ENCODE measurements at places on chromosomes 5 and 9. TPM values are rescaled to one million over a fixed set of nuclear protein-coding genes. Genes with fewer than 3 reads are reported as not detected.

GRCh38 chr5:57386958-57387357 lies 95.7 kb downstream of the ACTBL2 start:
- H3K36me3 ChIP-seq: no peaks in the 10 kb centered on the region
- H3K27me3 ChIP-seq: no peaks in the 10 kb centered on the region
- no peak overlapping the region for H3K27ac ChIP-seq
- DNase-seq: no peak

- no peaks in the 10 kb centered on the region for H3K36me3 ChIP-seq
- H3K27me3 ChIP-seq: no peaks in the 10 kb centered on the region
- no peak overlapping the region for H3K27ac ChIP-seq
- DNase-seq: no peak
Observed at GRCh38 chr9:88242879-88243278, 104.6 kb upstream of the SPATA31C2 start.

DNA sequence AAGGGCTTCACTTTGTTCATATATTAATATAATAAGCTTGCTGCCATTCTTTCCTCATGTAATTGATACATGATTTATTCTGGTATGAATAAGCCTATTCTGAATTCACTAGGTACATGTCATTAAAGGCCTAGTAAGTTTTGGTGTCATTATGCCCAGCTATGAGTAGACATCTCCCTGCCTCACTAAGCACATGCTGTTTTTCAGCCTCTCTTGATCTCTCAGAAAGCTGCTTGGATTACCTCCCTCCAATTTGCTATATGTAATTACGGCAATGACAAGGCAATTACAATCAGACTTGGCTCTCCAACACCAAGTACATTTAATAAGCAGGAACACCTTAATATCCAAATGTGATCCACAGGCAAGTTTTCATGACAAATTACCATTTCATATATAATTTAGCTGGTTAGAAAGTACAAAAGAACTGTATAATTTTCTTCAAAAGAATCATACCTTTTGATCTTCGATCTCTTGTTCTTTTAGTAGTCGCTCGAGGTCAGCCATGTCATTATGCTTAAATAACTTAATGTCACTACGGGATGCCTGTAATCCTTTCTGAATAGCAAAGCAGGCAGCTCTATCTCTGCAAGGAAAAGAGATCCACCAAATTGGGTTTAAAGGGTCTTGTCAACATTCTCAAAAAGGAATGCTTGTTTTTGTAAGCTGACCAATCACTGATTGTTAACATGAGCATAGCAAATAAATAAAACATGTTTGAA lies 56.3 kb downstream of the SPTLC1 start:
- no peak overlapping the region for H3K27ac ChIP-seq
- no peaks in the 10 kb centered on the region for H3K4me1 ChIP-seq
- H3K36me3 ChIP-seq: peaks cover 53% of the 10 kb centered on the region
- no peak overlapping the region for H3K4me3 ChIP-seq
- no peaks in the 10 kb centered on the region for H3K27me3 ChIP-seq
- DNase-seq: no peak

GRCh38 chr5:115579747-115580173 lies 22.5 kb downstream of the TICAM2 start:
- no peak overlapping the region for H3K27ac ChIP-seq
- H3K4me1 ChIP-seq: no peaks in the 10 kb centered on the region
- no peak for DNase-seq

Gene DNAH5
- 1.4 TPM for total RNA-seq

GRCh38 chr5:31993165-31993961 lies 180.8 kb downstream of the GOLPH3 start:
- H3K4me1 ChIP-seq: no peaks in the 10 kb centered on the region
- no peak for DNase-seq
- no peaks in the 10 kb centered on the region for H3K36me3 ChIP-seq
- no peaks in the 10 kb centered on the region for H3K27me3 ChIP-seq
- no peak overlapping the region for H3K4me3 ChIP-seq

DNA sequence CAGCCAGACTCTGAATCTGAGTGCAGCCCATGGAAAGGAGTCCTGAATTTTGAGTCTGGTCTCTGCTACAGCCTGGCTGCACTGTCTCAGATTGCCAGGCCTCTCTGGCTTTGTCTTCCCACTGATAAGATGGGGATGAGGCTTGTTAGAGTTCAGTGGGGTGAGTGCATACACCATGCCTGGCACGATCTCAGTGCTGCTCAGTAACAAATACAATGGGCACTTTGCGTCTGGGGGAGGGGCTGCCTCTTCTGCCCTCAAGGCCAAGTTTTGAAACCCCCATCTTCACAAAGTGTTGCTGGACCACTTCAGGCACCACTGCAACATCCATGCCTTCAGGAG lies 49.0 kb downstream of the PPARGC1B start:
- no peaks in the 10 kb centered on the region for H3K36me3 ChIP-seq
- no peak for DNase-seq
- H3K4me1 ChIP-seq: peaks cover 5% of the 10 kb centered on the region
- no peak overlapping the region for H3K27ac ChIP-seq

Gene PRUNE2
- total RNA-seq: 5.6 TPM

GRCh38 chr5:150024346-150024984 lies 23.9 kb downstream of the HMGXB3 start:
- H3K27me3 ChIP-seq: no peaks in the 10 kb centered on the region
- peaks cover 14% of the 10 kb centered on the region for H3K36me3 ChIP-seq
- H3K4me3 ChIP-seq: no peak overlapping the region
- DNase-seq: no peak
- H3K27ac ChIP-seq: no peak overlapping the region

DNA sequence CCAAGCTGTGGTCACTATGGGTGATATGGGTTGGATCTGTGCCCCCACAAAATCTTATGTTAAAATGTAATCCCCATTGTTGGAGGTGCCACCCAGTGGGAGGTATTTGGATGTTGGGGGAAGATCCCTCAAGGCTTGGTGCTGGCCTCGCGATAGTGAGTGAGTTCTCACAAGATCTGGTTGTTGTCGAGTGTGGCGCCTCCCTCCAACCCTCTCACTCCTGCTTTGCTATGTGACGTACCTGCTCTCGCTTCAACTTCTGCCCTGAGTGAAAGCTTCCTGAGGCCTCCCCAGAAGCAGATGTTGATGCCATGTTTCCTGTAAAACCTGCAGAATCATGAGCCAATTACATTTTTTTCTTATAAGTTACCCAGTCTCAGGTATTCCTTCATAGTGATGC lies 35.5 kb downstream of the UGT3A2 start:
- H3K36me3 ChIP-seq: no peaks in the 10 kb centered on the region
- no peaks in the 10 kb centered on the region for H3K27me3 ChIP-seq
- no peak overlapping the region for H3K27ac ChIP-seq

Gene OR13J1
- not detected for total RNA-seq

Gene SPINK4
- not detected for total RNA-seq

- peak within 1 kb of the TSS; percentile 56 for H3K4me3 ChIP-seq
- H3K27ac ChIP-seq: no peak within 1 kb of the TSS
- peaks cover 63% of the 10 kb centered on the region for H3K27me3 ChIP-seq
- no peaks in the 10 kb centered on the region for H3K4me1 ChIP-seq
- H3K36me3 ChIP-seq: no peaks in the 10 kb centered on the region
Observed at GRCh38 chr5:132746954-132747615, at the start of gene CCNI2. Gene CCNI2 (plus strand): TSS chr5:132747426. CDS start chr5:132747496, 70 bp downstream.

Gene GABBR2
- 0.49 TPM for total RNA-seq

- DNase-seq: no peak
- H3K4me3 ChIP-seq: no peak overlapping the region
- H3K36me3 ChIP-seq: no peaks in the 10 kb centered on the region
- no peak overlapping the region for H3K27ac ChIP-seq
- H3K4me1 ChIP-seq: peaks cover 18% of the 10 kb centered on the region
Observed at GRCh38 chr5:117792476-117792875, 1195.9 kb downstream of the DTWD2 start.

GRCh38 chr5:78129597-78129996 lies 164.9 kb downstream of the AP3B1 start:
- no peak overlapping the region for H3K27ac ChIP-seq
- no peak overlapping the region for H3K4me3 ChIP-seq
- DNase-seq: no peak
- peaks cover 3% of the 10 kb centered on the region for H3K36me3 ChIP-seq

Gene MEGF10
- total RNA-seq: 12.5 TPM

- no peak for DNase-seq
- no peak overlapping the region for H3K27ac ChIP-seq
- H3K4me1 ChIP-seq: no peaks in the 10 kb centered on the region
- H3K4me3 ChIP-seq: no peak overlapping the region
Observed at GRCh38 chr9:73239570-73240265, 88.1 kb downstream of the ANXA1 start.

GRCh38 chr9:91900055-91900796 lies 49.8 kb downstream of the ROR2 start:
- H3K36me3 ChIP-seq: no peaks in the 10 kb centered on the region
- H3K27me3 ChIP-seq: no peaks in the 10 kb centered on the region
- H3K4me3 ChIP-seq: no peak overlapping the region
- peaks cover 70% of the 10 kb centered on the region for H3K4me1 ChIP-seq
- no peak overlapping the region for H3K27ac ChIP-seq

Gene IL4
- not detected for total RNA-seq

- peak; percentile 79 for DNase-seq
- no peaks in the 10 kb centered on the region for H3K36me3 ChIP-seq
- peak within 1 kb of the TSS; percentile 74 for H3K4me3 ChIP-seq
- H3K4me1 ChIP-seq: peaks cover 11% of the 10 kb centered on the region
- H3K27ac ChIP-seq: peak within 1 kb of the TSS; percentile 19
- peaks cover 88% of the 10 kb centered on the region for H3K27me3 ChIP-seq
Observed at GRCh38 chr5:43040287-43041098, at the start of gene ANXA2R. Gene ANXA2R (minus strand): TSS chr5:43040319. CDS start chr5:43040046, 273 bp downstream.

- no peak overlapping the region for H3K4me3 ChIP-seq
- DNase-seq: no peak
- H3K27ac ChIP-seq: no peak overlapping the region
Observed at GRCh38 chr5:157464519-157465171, 4.6 kb downstream of the NIPAL4 start.

Gene SSBP2
- 66.6 TPM for total RNA-seq

Gene ANXA2R
- 0.87 TPM for total RNA-seq

DNA sequence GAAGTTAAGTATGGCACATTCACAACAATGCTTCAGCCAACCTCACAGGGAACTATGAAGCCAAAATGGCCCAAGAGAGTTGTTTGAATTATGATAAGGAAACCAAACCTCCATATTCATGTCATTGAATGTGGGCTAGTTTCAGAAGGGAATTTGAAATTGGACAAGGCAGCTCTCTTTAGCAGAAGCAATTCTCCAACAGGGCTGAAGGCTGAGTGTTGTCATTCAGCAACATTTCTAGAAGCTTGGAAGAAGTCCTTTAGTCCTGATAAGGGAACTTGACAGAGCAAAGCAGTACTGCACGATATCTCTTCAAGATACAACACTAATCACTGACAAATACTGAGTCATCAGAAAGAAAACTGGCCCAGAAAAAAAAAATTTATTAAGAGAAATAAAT lies 115.4 kb downstream of the SLC25A46 start:
- H3K27me3 ChIP-seq: no peaks in the 10 kb centered on the region
- no peak overlapping the region for H3K4me3 ChIP-seq
- no peaks in the 10 kb centered on the region for H3K4me1 ChIP-seq
- no peak for DNase-seq

DNA sequence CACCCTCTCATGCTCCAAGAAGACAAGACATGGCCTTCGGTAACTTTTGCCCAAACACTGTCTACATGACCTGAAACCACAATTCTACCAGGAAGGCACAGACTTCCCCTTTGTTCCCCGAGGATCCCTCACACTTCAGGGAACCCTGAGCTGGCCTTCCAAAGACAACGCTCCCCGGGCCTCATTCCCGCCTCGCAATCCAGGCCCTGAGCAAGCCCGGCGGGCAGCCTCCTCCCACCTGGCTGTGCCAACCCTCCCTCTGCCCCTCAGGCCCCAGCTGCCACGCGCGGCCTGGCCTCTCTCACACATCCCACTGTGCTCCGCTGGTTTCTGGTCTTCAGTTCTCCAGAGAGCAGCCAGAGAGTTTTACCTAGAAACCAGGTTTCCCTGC lies 7.3 kb downstream of the QSOX2 start:
- peaks cover 6% of the 10 kb centered on the region for H3K36me3 ChIP-seq
- no peak for DNase-seq
- H3K4me3 ChIP-seq: no peak overlapping the region
- peaks cover 1% of the 10 kb centered on the region for H3K4me1 ChIP-seq

DNA sequence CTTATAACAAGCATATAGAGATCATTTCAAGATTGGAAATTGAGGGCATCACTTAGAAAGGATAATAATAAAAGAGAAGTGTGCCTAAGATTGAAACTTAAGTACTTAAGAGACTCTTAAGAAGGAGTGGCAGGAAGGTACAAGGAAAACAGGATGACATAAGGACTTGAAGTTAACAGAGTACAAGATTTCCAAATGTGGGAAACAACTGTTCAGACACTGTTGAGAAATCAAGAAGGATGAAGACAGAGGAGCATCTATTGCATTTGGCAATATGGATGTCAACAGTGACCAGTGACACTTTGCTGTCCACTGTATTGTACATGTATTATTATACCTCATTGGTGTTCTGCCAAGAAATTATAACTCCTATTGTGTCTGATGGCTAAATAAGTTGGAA lies 157.8 kb upstream of the PTGER4 start:
- H3K27me3 ChIP-seq: no peaks in the 10 kb centered on the region
- no peak for DNase-seq

GRCh38 chr9:99818500-99818899 lies 3.2 kb upstream of the NR4A3 start:
- peak overlapping the region; percentile 90 for H3K27ac ChIP-seq
- H3K4me3 ChIP-seq: peak overlapping the region; percentile 91
- peaks cover 24% of the 10 kb centered on the region for H3K4me1 ChIP-seq
- peaks cover 15% of the 10 kb centered on the region for H3K27me3 ChIP-seq

DNA sequence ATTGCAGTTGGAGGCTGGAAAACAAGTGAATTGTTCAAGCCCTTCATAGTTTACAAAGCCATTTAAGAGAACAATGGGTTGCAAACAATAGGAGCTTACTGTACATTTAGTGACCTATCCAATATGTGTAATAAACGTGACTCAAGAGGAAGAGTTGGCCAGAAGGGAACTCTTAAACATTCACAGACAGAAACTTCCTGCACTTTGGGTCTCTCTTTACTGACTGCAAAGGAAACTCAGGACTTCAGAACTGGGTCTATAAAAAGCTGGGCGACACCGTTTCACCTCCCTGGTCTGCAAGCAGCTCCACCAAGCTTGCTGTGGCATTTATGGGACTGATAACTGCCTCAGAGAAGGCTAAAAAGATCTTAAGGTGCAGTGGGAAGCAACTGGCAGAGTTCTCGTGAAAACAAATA lies 48.7 kb upstream of the SPATA31D4 start:
- H3K27me3 ChIP-seq: no peaks in the 10 kb centered on the region
- DNase-seq: no peak
- no peaks in the 10 kb centered on the region for H3K4me1 ChIP-seq
- H3K36me3 ChIP-seq: no peaks in the 10 kb centered on the region
- H3K4me3 ChIP-seq: no peak overlapping the region

DNA sequence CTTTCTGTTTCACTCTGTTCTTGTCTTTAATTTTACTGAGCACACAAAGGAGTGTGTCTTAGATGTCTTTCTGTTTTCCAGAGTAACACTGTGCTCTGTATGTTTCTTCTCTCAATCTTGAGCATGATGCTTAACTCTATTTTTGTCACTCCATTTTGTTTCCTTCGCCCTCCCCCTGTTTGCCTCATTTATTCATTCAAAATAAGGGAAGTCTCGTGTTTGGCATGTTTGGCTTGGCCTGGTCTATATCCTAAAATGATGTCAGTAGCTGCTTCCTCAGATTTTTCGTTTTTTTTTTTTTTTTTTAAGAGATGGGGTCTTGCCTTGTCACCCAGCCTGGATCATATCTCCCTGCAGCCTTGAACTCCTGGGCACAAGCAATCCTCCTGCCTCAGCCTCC lies 22.0 kb downstream of the ZNF618 start:
- H3K27ac ChIP-seq: no peak overlapping the region
- no peak overlapping the region for H3K4me3 ChIP-seq
- H3K4me1 ChIP-seq: no peaks in the 10 kb centered on the region
- no peaks in the 10 kb centered on the region for H3K27me3 ChIP-seq

Gene IRX1
- total RNA-seq: 2.4 TPM

GRCh38 chr5:32960340-32961058 lies 249.4 kb downstream of the NPR3 start:
- no peak overlapping the region for H3K27ac ChIP-seq
- no peak for DNase-seq
- H3K4me3 ChIP-seq: no peak overlapping the region
- no peaks in the 10 kb centered on the region for H3K4me1 ChIP-seq

All from progenitor cell of endocrine pancreas (in vitro differentiated cells).